CD4-positive, alpha-beta T cell treated with Interleukin-15 for 4 hours (primary cell): ENCODE measurements at places on chromosomes 1 and 21.

DNA sequence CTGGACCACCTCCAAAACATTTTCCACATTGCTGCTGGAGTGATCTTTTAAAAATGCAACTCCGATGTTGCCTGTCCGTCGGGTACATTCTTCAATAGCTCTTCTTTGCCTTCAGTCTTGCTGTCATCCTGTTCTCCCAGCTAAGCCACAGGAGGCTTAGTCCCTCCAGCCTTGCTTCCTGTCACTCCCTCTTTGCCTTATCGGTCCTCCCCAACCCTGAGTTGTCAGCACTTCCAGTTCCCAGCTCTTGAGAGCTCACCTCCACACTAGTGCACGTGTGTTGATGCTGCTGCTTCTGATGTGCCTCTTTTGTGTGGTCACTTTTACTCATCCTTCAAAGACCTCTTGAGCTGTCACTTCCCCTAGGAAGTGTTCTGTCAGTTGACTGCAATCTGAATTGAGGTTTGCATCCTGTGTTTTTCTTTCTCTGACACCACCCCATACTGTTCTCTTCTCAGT is 15.3 kb downstream of the UCK2 start:
- DNase-seq: no peak

DNA sequence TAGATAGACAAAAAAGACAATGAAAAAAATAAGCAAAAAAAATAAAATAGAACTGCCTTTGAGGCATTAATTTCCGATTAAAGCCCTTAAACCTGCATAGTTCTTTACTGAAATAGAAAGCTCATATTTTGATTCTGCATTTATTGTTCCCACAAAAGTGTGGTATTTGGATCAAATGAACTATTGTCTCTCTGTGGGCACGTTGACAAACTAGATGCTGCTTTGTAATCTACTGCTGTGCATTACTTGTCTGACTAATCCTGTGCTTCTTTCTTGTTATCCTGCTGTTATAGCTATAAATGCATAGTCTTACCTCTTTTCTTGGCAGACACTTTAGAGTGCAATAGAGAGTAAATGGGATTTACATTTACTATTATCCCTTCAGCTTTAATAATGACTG is 31.4 kb upstream of the SLC35D1 start:
- no peak for DNase-seq

- DNase-seq: no peak
These were observed 277.8 kb downstream of the LTN1 start for GRCh38 chr21:28714777-28715464.

GRCh38 chr1:34865981-34866761 is 6.6 kb upstream of the SMIM12 start:
- DNase-seq: peak; percentile 94
